ENCODE measurements at places on chromosomes 4 and X.

- no peak for DNase-seq
Observed at GRCh38 chr4:53695540-53696463, 104.5 kb upstream of the LNX1 start.

DNA sequence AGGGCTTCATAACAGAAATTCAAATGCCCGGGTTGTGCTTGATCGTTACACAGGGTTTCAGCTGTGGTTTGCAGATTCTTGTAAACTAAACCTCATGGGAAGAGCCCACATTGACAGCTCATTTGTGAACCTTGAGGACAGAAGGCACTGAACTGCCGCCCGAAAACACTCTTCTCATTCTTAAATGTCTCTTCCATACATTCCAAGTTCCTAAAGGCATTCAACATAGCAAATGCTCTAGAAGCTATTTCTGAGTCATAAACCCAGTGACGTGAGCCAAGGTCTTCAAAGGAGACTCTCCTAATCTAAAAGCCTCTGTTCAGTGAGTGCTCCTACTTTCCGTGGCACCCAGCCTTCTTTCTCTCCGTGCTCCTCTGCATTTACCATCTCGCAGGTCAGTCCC lies 737.8 kb upstream of the FRG1 start:
- DNase-seq = no peak

GRCh38 chr4:177077095-177077971 lies 232.3 kb upstream of the NEIL3 start:
- DNase-seq = no peak

DNA sequence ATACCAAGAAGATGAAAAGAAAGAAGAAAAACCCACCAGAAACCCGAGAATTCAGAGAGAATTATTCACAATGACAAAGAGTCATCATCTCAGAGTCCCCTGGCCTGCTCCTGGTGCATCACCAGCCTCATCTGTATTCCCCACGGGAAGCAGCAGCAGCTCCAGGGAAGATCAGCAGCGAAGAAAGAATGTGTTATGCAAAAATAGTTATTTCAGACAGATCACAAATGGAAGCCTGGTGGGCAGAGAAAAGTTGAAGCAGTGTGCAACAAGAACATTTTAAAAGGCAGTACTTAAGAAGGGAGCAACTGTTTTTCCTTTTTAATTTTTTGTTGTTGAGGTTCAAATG lies 189.2 kb downstream of the PPP3CA start:
- DNase-seq = no peak

DNA sequence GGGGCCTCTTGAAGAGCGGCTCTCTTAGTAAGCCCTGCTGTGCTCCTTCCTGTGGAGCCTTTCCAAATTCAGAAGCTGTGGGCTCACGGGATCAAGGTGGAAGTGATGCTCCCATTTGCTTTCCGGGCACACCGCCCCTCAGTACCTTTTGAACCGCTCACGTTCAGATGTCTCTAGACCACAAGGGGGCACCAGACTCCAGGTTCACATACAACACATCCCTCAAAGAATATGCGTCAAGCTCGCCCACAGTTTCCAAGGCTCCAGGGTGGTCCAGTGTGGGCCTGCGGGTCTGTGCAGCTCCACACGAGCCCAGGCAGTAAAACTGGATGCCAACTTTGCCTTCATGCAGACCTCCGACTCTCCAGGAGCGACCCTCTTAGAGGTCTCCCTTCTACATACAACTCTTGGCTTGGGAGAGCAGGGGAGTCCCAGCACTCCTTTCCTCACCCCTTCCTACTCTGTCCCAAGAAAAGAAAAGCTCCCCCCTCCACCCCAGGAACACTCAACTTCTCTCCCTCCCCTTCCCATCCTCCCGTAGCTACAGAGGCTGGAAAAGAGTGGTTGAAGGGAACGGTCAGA lies 11.0 kb downstream of the SUPT20HL1 start:
- no peak for DNase-seq

- no peak for DNase-seq
Observed at GRCh38 chrX:118968031-118968430, 6.4 kb upstream of the LONRF3 start.

- DNase-seq = no peak
Observed at GRCh38 chrX:147498796-147499195, 412.9 kb upstream of the FMR1 start.

GRCh38 chr4:153641532-153641931 lies 42.5 kb upstream of the TLR2 start:
- no peak for DNase-seq

GRCh38 chrX:78665342-78665741 lies 6.2 kb upstream of the RTL3 start:
- DNase-seq = no peak

- no peak for DNase-seq
Observed at GRCh38 chrX:6384921-6385320, 150.0 kb downstream of the VCX3A start.

DNA sequence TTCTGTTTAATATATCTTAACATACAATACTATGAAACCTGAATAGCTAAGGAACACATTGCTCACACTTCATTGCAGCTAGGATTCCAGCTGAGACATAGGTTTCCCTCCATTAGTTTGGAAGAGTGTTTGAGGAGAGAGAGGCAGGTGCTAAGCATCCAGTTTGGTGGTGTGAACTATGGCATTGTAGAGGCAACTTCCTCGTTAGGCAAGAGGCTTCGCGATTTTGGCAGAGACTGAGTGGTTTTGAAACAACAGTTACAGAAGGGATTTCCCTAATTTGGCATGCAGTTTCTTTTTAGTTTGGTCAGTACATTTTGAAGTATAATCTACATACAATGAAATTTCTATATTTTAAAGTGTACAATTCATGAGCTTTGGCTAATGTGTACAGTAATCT lies 117.1 kb upstream of the BMP3 start:
- DNase-seq = no peak

DNA sequence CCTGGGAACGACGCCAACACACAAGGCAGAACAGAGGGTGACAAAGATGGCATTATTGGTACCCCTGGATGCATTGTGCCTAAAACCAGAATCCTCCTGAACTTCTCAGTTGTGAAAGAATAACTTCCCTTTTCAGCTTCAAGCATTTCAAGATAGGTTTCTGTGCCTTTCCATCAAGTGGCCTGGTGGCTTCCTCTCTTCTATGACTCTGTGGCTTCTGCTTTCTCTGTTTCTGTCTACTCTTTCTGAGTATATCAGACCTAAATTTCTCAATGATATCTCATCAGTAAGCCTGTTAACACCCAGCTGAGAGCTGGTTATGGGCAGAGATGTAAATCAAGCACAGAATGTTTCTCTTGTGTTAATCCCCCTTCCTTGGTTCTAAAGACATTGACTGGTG lies 21.4 kb upstream of the FAM9B start:
- DNase-seq = no peak

- no peak for DNase-seq
Observed at GRCh38 chr4:101264993-101265815, 82.1 kb downstream of the PPP3CA start.
